Activated CD4-positive, alpha-beta T cell treated with anti-CD3 and anti-CD28 coated beads for 1 hour (primary cell): ENCODE measurements at places on chromosomes 12 and 14.

GRCh38 chr12:91632042-91632786 lies 449.6 kb upstream of the DCN start:
- DNase-seq = no peak

GRCh38 chr14:72099566-72099965 lies 167.3 kb downstream of the RGS6 start:
- no peak for DNase-seq

- no peak for DNase-seq
Measured at GRCh38 chr14:52733824-52734223, 3.9 kb downstream of the STYX start.

DNA sequence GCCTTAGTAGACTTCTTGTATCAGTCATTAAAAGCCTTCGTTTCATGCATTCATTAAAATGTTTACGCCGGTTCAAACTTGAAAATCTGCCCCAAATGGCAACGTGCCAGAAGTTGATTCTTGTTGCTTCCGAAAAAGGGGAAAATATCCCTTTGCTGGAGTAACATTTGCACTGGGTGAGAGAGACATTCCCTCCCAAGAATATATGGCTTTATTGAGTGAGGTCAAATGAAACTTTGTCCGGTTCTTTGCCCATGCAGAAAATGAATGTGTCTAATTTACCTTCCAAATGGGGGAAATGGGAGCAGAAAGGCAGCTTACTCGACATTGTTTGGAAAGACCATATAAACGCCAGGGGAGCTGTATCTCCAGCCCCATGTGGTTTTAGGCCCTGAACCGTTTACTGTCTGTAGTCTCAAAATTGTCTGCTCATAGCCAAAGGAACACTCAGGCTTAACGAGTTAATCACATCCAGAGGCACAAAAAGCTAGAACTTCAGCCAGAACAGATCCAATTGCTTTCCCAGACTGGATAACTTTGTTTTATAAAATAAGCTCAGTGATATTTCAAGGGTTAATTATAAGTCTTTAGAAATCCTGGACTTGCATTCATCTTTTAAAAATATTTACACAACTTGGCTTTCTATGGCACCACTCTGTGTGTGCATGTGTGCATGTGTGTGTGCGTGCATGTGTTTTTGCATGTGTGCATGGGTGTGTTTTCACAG lies 2.9 kb upstream of the EMP1 start:
- DNase-seq = no peak

DNA sequence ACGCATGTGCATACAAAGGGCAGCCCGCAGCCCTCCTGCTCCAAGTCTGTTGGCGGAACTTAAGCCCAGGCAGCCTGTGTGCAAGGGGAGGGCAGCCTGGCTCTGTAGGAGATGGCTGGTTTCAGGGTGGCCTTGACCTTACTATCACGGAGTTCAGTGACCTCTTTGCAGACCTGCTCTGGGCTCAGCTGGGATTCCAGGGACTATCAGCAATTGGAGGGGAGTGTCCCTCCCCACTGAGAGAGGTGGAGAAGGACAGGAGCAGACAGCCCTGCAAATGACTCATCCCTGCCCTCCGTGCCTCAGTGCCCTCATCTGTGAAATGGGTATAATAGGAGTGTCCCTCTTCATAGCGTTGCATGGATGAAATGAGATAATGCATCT lies 66.2 kb upstream of the DLK1 start:
- no peak for DNase-seq

DNA sequence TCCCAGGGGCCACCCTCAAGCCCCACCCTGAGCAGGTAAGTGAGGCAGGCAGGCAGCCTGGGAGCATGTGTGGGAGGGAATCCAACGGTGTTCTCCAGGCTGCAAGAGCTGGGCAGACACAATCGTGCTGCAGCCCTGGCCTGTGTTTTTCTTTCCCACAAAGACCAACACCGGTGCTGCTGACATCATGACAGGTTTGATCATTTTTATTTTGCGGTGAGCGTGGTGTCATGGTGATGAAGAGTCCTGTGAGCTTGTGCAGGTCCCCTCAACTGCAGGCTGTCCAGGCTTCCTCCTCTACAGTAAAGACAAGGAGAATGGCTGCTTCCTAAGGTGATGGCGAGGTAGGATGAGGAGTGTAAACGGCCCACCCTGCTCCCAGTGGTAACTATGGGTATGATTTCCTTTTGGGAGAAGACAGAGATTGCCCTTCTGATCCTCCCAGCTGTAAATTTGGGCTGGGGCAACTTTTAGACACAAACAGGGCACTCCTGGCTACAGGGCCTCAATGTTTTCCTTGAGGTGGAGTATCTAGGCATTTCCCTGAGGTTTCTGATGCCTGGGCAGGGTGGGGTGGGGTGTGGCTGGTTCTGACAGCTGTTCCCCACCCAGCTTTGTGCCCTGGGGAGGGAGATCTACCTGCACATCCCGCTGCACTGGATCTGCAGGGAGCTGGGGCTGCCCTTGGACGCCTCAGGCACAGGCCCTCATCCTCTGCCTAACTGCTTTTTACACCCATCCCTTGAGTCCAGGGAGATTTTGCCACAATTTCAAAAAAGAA lies 109.1 kb downstream of the VCPKMT start:
- DNase-seq = no peak

- DNase-seq = no peak
Measured at GRCh38 chr14:41605550-41606281, 960 bp upstream of the LRFN5 start.
